ENCODE measurements at places on chromosomes 7 and 10. TPM values are rescaled to one million over a fixed set of nuclear protein-coding genes. Genes with fewer than 3 reads are reported as not detected.

GRCh38 chr10:90937645-90938258, 16.9 kb upstream of the ANKRD1 start:
- no peak for DNase-seq

The MRPL32 gene
- 36.4 TPM for total RNA-seq

The RNF148 gene
- 0.30 TPM for total RNA-seq

The AKR1C4 gene
- 292 TPM for total RNA-seq

GRCh38 chr7:51644216-51644615, 327.6 kb upstream of the COBL start:
- DNase-seq, result no peak

Data from left lobe of liver (tissue), 2 donors.